Cortex of kidney (tissue), 1 donor: ENCODE measurements at places on chromosomes 5 and 9.

DNA sequence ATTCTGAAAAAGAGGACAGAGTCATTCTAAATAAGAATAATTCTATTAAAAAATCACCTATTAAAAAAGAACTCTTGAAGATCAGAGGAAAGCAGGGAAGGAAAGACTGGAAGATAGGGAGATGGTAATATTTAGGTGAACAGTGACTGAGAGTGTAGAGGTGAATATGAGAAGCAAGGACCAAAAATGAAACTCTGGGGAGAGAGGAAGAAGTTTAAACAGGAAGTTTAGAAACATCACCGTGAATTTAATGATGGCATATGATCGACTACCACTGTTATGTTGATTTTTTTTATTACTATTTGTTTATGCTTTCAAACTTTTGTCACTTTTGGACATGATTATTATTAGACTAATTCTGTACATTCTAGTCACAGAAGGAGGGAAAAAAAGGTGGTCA lies 1.7 kb upstream of the SPINK6 start:
- DNase-seq: no peak

GRCh38 chr5:76422227-76422626 lies 19.1 kb downstream of the IQGAP2 start:
- no peak for DNase-seq

GRCh38 chr5:11301171-11301570 lies 540.1 kb upstream of the DAP start:
- DNase-seq: no peak

- DNase-seq: no peak
Measured at GRCh38 chr5:124650147-124650561, 96.3 kb downstream of the ZNF608 start.

GRCh38 chr9:100341889-100342288 lies 10.9 kb downstream of the TEX10 start:
- no peak for DNase-seq

DNA sequence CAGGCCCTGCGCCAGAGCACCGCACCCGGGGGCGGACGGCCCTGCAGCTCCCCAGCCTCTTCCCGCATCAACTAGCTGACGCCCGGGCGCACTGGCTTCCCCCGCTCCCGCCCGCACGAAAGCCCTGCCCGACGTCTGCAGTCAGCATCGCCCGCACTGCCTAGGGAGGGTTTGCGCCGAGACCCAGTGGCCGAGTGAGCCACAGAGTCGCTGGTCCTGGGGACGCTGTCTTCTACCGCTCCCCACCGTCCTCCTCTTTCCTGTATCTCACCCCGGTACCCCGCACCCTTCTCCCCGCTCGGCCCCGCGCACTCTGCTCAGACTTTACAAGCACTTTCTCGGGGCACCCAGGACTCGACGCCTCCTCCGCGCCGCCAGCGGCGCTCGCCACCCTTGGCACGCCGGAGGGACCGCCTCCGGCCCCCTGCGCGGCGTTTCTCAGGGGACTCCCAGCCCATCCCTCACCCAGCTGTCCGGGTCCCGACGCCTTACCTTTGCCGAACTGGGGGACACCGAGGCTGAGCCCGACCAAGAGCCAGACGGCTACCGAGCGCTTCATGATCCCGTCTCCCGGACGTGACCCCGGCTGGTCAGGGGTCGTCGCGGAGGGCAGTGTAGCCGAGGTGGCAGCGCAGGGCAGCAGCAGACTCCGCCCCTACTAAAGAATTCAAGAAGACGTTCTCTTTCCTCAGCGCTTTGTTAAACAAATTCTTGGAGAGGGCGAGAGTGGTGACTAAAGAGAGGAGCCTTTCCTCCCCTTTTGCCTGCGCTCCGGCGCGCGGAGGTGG lies 670 bp downstream of the EDIL3 start:
- DNase-seq: no peak

DNA sequence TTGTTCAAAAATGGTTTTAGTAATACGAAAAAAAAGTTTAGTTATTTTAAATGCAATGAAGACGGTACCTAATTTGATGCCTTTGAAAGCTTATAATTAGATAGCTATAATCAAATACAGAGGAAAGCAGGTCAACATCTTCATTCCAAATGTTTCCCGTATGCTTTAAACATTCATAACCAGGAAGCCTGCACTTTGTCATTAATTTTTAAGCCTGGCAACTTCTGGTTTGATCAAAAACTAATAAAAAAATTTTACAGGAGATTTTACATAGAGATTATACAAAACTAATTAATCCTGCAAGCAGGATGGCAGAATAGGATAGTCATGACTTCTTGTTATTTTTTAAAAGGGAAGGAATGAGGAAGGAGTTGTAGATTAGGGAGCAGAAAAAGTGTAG lies 353.0 kb downstream of the FBXL17 start:
- DNase-seq: no peak

DNA sequence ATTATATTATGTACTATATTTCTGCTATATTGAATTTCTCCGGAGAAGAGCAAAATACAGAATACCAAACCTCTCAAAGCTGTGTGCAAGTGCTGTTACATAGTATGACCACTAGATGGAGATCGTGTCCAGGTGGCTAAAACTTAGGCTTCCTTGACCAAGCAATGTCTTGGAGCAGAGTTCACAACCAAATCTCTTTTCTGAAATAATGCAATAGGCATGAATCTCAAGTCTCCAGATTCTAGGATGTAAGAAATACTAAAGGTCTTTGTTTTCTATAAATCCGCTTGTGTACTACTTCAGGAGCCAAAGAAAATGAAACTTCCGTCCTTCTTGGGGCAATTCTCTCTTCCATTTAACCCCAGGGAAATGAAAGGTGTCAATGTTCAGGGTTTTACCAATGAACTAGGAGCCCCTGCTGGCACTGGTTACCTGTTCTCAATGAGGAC lies 181.5 kb upstream of the RAI14 start:
- DNase-seq: no peak

- DNase-seq: no peak
Measured at GRCh38 chr5:171496456-171496855, 77.0 kb downstream of the FGF18 start.

GRCh38 chr5:72654231-72654630 lies 147.0 kb upstream of the ZNF366 start:
- no peak for DNase-seq

GRCh38 chr5:157038568-157039187 lies 20.2 kb downstream of the HAVCR1 start:
- no peak for DNase-seq

DNA sequence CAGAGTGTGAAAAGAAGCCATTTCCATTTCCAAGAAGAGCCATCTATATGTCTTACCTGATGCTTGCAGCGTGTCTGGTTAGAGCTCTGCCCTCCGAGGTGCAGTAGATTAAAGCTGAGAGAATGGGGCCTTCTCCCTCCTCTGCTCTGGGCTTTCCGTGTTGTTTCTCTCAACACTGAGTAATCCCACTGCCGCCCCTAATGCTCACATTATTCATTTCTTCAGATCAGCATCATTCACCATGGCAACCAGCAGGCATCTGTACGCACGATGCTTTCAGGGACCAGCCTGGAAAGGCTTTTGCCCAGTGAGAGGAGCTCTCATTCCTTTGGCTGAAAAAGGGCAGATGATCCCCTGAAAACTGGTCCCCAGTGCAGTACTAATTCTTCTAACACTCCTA lies 79.6 kb downstream of the CYFIP2 start:
- DNase-seq: no peak

- DNase-seq: no peak
Measured at GRCh38 chr5:138972836-138973235, 97.7 kb upstream of the LRRTM2 start.

- no peak for DNase-seq
Measured at GRCh38 chr9:33230756-33231622, 9.0 kb upstream of the SPINK4 start.

- no peak for DNase-seq
Measured at GRCh38 chr5:64814073-64814472, 45.3 kb downstream of the CWC27 start.

- DNase-seq: no peak
Measured at GRCh38 chr5:138978080-138978479, 102.9 kb upstream of the LRRTM2 start.

- DNase-seq: no peak
Measured at GRCh38 chr9:114429488-114429887, 41.7 kb upstream of the AKNA start.

DNA sequence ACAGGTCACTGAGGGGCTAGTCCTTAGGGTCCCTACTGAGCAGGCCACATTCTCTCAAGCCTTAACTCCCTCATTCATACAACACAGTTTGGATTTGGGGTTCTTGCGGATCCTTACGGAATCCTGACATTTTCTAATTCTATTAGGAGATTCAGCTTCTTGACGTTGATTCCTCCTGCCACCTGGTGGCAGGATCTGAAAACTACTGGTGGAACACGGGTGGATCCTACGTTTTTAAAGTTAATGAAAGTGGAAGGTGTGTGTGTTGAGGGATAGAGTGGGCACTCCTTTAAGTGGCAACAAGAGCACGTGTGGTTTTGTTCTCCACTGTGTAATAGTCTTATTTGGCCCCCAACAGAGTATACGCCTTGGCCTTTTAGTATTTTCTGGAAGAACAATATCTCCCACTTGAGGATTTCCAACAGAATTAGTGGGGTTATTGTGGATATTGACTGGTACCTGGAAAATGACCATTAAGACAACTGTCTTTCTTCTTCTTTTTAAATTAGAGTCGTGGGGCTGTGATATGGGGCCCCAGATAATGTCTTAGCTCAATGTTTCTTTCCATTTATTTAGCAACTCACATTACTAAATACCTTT lies 25.2 kb downstream of the SLC28A3 start:
- DNase-seq: no peak

- no peak for DNase-seq
Measured at GRCh38 chr9:78884611-78885150, 587.8 kb downstream of the PSAT1 start.

- DNase-seq: no peak
Measured at GRCh38 chr5:72698481-72698880, 118.0 kb upstream of the TNPO1 start.

DNA sequence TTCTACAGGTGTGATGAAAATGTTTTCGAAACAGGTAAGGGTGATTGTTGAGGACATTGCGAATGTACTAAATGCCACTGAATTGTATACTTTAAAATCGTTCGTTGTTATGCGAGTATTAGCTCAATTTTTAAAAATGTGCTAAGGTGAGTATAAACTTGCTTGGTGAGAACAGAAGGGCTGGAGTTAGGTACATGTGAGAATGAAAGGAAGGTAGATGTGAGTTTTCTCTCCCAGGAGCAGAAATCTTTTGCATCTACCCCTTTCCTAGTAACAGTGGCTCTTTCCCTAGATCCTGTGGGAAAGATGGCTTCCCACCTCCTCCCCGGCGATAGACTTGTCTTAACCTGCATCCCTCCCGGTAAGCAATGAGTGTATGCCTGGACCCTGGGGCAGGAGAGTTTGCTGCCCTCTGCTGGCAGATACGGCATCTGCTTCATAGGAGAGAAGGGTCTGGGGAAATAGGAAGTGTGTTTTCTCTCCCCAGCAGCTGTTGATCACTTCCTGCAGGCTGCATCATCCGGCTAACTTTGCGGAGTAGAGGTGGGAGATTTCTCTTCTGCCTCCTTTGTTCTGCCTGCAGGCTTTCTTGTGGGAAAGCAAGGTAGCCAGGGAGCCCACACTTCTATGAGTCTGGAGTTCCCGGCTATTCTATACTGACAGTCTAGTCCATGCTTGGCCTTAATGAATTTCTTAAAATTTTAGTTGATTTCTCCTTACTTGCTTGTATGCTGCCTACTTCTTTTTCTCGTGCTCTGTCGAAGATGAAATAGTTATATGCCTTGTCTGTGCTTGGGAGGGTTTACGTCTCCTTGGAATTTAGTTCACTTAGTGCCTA lies 373.3 kb upstream of the SEMA6A start:
- DNase-seq: no peak

GRCh38 chr9:69885474-69885929 lies 64.9 kb downstream of the CFAP95 start:
- DNase-seq: no peak

- DNase-seq: no peak
Measured at GRCh38 chr9:98913705-98914104, 30.0 kb upstream of the COL15A1 start.

DNA sequence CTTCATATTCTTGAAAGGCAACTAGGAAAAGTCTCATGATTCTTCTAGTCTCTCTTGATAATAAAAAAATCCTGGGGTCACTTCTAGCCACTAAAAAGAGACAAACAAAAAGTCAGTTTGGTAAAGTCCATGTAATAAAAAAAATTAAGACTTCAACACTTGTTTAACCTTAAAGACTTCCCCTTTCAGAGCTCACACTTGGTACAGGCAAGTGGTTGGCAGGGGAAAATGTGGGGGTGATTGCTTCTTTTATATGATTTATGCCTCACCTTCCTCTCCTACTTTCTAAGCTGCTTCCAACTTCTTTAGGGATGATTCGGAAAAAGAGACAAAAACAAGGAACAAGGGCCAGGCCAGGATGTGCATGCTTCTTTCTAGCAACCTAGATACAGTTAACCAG lies 5.1 kb upstream of the ERCC6L2 start:
- no peak for DNase-seq
